Stimulated activated CD8-positive, alpha-beta memory T cell treated with anti-CD3 and anti-CD28 coated beads, Interleukin-7, amount 100 ng/mL, for 1 hour (primary cell): ENCODE measurements at places on chromosomes 5 and 9.

GRCh38 chr9:131872006-131872405 lies 132.1 kb upstream of the RAPGEF1 start:
- no peak for DNase-seq

GRCh38 chr5:156913719-156914370 lies 49.2 kb downstream of the TIMD4 start:
- no peak for DNase-seq

GRCh38 chr5:6043491-6044310 lies 334.6 kb downstream of the MED10 start:
- no peak for DNase-seq

- DNase-seq, result no peak
Observed at GRCh38 chr5:175680463-175680862, 22.6 kb downstream of the HRH2 start.

GRCh38 chr9:38334234-38334633 lies 58.3 kb upstream of the ALDH1B1 start:
- DNase-seq, result no peak
